ENCODE measurements at places on chromosomes 1 and 21.

GRCh38 chr1:215842905-215843304 is 275.8 kb downstream of the KCTD3 start:
- no peak for DNase-seq

DNA sequence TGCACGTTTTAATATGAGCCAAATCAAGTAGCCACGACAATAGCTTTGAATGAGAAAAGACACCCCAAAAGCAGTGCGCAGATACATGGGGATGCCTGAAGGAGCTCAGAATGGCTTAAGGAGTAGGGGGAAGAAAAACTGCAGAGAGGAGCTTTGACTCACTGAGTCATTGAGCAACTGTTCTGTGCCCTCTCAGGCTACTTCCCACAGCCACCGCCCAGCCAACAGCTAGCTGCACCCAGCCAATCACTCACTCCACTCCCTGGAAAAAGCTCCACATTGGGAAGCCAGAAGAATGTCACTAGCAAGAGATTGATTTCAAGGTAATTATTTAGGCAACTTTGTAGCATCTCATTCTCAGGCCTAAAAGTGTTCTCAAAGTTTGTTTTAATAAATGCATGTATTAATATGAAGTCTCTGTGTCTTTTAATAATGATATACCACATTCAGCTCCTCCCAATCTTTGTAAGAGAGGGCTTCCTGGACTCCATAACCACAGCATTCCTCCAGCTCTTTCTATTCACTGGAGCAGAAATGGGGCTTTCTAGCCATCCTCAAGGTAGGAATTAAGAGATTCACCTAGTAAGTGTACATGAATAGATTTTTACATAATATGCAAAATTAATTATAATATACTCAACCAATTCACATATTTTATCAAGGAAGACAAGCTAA is 16.8 kb downstream of the DUSP10 start:
- peak; percentile 78 for DNase-seq

GRCh38 chr1:11373895-11374747 is 101.1 kb downstream of the UBIAD1 start:
- DNase-seq = no peak

DNA sequence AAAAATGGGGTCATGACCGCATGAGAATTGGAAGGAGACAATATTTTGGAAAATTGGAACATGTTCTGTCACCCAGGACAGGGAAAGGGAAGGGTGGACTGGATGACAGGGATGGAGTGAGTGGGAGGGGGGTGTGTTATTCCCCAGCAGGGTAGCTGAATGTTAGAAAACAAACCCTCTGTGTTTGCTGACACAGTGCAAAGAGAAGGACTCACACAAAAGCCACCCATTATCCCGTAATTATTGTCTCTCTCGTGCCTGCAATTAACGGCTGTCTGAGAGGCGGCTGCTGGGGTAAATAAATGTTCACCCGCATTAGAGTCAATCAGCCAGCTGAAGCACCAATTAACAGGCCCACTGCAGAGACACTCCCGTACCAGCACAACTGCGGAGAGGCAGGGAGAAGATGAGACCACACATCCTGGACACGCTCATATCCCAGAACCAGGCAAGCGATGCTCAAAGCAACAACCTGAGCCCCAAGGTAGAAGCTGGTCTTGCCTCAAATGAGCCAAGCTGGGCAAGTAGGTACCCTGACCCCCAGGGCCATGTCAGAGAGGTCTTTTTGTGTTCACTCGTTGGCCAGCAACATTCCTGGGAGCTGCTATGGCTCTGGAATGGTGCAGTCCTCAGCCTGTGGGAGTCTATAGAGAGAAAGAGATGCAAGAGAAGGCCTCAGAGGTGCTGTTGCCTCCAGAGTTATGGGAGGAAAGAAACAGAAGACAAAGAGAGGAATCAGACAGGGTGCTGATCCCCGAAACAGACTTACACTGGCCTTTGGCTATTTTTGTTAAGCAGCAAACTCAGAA is 19.4 kb downstream of the PLEKHA6 start:
- no peak for DNase-seq

DNA sequence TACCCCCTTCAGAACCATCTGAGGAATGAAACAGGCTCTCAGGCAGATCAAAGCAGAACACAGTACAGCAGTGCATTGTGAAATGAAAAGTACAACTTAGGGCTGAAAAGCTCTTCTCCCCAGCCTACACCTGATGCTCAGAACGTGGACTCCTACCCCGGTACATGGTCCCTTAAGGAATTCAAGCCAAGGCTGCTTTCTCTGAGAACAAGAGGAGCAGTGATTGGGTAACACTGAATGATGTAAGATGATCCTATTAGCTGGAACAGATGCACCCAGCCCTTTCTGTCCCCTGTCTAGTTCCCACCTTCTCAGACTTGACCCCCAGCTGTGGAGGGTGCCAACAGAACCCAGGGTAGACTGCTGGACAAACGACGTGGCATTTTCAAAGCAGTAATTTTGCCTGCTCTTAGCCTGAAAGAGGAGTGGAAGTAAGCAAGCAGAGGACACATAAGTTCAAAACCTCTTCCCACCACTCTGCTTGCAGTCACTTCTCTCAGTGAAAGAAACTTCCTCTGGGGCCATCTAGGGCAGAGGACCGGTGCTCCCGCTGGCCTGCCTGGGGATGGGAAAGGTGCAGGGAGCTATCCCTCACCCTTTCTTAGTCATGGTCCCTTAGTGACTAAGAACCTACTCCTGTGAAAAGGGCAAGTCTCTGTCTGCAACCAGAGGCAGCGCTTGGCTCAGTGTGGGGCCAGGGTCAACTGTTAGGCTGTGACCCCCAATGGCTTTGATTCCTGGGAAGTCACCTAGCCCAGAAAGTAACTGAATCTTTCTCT is 72.7 kb downstream of the TRABD2B start:
- DNase-seq = no peak

DNA sequence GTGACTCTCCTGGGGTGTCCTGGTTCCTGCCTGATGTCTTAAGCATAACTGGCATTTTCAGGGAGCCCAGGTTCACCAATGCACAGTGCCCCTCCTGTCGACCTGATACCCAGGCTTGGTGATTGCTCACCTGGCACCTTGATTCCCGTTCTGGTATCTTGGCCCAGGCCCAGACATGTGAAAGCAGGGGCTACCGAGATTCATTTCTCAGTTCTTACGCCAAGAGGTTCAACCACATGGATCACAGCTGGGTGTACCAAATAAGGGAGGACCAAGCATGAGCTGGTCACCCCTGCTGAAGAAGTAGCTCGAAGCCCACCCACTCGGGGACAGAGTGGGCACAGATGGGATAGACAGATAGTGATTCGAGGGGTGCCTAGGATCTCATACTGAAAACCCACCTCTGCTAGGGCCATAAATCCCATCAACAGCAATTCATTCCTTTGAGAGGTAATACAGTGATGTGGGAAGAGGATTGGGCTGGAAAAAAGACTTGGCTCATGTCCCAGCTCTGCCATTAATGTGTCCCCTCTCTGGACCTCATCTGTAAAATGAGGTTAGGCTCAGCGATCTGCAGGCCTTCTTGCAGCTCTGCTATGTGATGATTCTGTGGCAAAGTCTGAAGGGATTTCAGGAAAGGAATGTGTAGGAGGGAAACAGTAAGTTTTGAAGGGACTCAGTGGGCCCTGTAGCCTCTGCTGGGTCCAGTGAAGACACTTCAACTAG is 2.7 kb downstream of the EPHX1 start:
- DNase-seq = peak; percentile 22

DNA sequence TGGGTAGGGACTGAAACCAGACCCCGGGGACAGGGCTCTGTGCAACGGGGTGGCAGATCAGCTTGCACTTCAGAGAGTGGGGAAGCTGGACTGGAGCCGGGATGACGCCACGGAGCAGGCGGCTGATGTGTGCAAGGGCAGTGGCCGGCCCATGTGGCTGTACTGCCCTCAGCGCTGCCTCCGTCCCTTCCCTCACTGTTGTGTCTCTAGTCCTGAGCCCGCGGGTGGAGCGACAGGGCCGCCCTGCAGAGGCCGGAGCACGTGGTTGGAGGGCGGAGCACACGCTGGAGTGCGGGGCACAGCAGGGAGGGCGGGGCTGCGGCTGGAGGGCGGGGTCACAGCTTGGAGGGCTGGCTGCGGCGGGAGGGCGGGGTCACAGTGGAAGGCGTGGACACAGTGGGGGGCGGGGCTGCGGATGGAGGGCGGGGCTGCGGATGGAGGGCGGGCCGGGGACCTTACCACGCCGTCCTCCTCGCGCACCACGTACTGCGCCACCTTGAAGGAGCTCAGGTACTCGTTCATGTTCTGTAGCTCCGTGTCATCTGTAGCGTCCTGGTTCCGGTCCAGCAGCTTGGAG is 52.4 kb downstream of the CHD5 start:
- DNase-seq = peak; percentile 72

GRCh38 chr1:24960071-24960801 is 30.2 kb upstream of the RUNX3 start:
- no peak for DNase-seq

DNA sequence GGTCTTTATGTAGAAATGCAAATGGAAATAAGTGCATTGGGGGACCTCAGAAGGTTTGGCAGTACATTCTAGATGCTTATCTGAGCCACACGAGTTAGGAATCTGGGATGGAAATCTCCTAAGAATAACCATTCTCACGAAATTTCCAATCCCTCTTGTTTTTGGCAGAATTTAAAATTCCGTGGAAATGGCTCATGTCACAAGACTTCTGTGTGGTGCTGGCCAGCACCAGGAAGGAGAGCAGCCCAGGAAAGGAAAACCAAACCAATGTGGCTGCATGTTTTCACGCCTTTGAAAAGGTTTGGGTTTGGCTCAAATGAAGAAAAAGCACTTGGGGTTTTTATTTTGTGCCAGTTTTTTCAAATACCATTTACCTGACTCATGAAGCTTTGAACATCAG is 80.1 kb upstream of the KCNK2 start:
- peak; percentile 89 for DNase-seq

- DNase-seq = no peak
These were observed 230.3 kb downstream of the GRIK3 start for GRCh38 chr1:36803868-36804570.

GRCh38 chr1:183733715-183734114 is 71.2 kb upstream of the RGL1 start:
- no peak for DNase-seq

DNA sequence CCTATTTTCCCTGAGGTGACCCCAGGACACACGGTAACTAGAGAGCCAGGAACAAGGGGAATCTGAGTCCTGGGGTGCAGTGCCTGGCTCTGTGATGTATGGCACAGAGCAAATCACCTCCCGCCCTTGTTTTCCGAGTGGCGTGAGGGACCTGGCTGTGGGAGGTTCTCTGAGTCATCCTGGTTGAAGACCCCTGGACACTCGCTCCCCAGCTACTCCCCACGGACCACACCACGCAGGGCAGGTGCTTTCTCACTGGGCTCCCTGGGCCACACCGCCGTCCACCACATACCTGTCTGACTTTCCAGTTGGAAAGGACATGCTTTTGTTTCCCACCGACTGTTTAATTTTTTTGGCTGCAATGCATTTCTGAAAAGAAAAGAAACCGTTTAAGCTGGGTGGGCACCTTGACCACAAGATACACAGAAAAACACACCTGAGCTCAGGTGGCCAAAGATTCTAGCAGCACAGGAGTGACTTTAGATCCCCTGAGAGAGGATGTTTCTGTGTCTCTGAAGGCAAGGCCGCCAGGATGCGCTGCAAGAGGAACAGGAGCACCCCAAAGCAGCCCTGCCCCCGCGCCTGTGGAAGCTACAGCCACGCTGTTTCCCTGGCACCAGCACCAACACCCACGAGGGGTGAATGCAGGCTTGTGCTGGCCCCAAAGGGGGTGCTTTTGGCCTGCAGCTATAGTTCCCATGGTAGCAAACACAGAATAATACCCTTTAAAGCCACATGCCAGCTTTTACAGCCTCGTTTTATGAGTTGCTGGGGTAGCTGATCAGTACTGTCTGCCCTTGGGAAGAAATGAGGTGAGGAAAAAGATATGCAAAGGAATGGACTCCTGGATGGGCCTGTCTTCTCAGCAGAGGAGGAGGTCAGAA is 8.1 kb upstream of the SRM start:
- DNase-seq = no peak

GRCh38 chr1:211352985-211353515 is 26.4 kb downstream of the TRAF5 start:
- no peak for DNase-seq

- DNase-seq = no peak
These were observed 135.8 kb downstream of the VAV3 start for GRCh38 chr1:107829036-107829770.

DNA sequence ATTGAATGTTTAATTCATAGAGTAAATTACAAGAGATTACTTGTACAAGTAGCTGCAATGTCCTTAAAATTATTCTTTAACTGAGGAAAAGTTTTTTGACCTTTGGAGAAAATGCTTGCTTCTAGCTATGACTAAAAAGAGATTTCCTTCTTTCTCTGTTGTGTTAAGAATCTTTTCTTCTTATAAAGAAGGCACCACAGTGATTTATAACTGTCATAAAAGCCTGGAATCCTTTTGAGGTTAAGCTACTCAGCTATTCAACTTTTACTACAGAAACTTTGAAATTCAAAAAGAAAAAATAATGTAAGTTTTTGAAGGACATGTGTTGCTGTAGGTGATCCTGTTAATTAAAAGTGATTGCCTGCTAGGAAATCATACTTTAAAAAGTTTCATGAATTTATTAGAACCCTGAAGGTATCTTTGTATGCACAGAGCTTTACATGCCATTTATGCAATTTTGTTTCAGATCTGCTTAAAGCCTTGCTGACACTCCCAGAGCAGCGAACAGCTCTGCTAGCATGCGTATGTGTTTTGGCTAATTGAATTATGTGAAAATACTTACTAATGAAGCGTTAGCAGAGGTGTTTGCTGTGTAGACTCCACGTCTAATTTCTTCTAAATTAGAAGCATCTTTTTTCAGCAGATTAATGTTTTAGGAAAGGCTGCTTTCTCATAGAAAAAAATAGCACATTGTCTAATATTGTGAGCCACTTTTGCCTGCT is 94.7 kb upstream of the SMYD2 start:
- DNase-seq = no peak

DNA sequence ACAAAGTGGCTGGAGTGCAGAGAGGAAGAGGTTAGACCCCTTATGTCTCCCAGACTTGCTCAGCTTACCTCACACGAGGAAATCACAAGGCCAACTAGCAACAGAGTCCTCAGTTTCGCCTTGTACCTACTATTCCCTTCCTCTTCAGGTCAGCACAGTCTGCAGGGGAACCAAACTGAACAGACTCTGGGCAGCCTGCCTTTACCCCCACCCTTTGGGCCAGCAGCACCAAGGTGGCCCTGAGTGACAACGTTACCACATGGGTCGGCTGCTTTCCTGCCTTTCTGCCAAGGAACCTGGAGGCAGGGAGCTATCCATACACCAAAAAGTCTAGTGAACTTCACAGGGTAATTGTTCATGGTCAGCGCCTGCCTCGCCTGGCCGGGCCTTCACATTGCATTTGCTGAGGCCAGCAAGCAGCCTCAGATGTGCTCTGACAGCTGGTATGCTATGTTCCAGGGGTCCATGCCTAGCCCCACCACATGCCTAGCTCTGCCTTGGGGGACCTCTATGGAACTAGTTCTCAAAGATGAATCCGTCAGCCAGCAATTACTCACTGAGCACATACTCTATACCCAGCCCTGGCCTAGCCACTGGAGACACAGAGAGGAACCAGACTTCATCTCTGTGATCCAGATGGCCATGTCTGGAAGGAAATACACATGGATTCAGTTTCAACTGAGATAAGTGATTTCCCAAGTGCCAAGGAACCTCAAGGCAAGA is 69.6 kb downstream of the DMAP1 start:
- no peak for DNase-seq

- no peak for DNase-seq
These were observed 2.9 kb downstream of the CR1L start for GRCh38 chr1:207647671-207648333.

- no peak for DNase-seq
These were observed 10.9 kb upstream of the DMRTB1 start for GRCh38 chr1:53448241-53448841.
